ENCODE measurements at places on chromosomes 7 and 10. TPM values are rescaled to one million over a fixed set of nuclear protein-coding genes. Genes with fewer than 3 reads are reported as not detected.

DNA sequence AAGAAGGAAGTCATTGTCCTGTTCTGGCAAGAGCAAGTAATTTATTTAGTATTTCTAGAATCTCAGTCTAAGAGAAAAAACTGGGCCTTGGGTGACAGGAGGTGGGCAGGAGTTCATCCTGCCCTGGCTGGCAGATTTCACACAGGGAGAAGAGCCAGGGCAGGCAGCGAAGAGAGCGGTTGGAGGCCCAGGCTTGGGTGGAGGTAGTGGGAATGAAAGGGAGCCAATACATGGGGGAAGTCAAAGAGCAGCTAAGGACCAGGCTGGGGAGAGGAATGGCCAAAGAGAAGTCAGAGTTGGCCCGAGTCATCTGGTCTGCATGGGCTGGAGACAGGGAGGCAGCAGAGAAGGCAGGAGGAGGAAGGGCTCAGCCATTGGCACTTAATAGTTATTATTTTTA, 51.4 kb downstream of the HECW1 start:
- DNase-seq: no peak

Gene LDB3
- total RNA-seq: 59.5 TPM

Gene MRLN
- not detected for total RNA-seq

Gene TUBAL3
- total RNA-seq: not detected
